ENCODE measurements at places on chromosomes 6 and 20. TPM values are rescaled to one million over a fixed set of nuclear protein-coding genes. Genes with fewer than 3 reads are reported as not detected.

GRCh38 chr6:19782588-19782987 lies 54.6 kb upstream of the ID4 start:
- DNase-seq: no peak
- no peaks in the 10 kb centered on the region for H3K4me1 ChIP-seq
- no peak overlapping the region for H3K4me3 ChIP-seq
- H3K27me3 ChIP-seq: no peaks in the 10 kb centered on the region
- H3K36me3 ChIP-seq: no peaks in the 10 kb centered on the region
- no peak overlapping the region for H3K27ac ChIP-seq

Gene DLL1
- total RNA-seq: 24.8 TPM

DNA sequence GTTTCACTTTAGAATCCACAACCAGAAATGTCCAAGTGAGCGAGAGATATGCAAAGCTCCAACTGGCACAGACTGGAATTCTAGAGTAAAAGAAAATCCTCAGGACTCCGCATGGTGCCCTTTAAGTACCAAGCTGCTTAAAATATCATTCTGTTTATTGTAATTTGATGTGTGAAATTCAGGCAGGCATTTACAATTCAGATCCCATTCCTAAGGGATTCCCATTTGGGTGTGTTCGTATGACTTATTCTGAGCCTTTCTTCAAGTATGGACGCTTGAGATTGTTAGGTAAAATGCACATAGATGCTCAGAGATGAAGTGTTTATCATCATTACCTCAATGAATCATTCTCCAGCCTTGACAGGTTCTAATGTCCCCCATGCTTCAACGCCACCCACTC lies 99.3 kb upstream of the EEF1E1 start:
- no peak overlapping the region for H3K27ac ChIP-seq
- H3K4me1 ChIP-seq: no peaks in the 10 kb centered on the region
- no peaks in the 10 kb centered on the region for H3K27me3 ChIP-seq
- H3K36me3 ChIP-seq: no peaks in the 10 kb centered on the region
- no peak overlapping the region for H3K4me3 ChIP-seq
- DNase-seq: no peak

DNA sequence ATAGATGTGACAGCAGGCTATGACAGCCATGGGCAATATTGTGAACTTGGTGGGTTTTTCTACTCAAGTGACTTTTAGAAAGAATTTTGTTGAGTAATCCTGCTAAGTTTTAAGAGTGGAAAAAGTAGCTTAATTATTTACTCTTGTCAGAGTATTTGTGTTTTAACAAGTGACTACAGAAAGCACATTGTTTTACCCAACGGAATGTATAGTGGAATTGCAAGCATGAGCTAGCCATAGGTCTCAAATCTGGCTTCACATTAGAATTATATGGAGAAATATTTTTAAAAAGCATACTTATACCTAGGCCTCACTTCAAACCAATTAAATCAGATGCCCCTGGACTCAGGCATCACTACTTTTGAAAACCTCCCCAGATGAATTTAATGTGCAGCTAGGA lies 35.5 kb upstream of the GOPC start:
- H3K27ac ChIP-seq: no peak overlapping the region
- H3K27me3 ChIP-seq: no peaks in the 10 kb centered on the region
- H3K36me3 ChIP-seq: no peaks in the 10 kb centered on the region
- no peaks in the 10 kb centered on the region for H3K4me1 ChIP-seq

Gene AURKA
- total RNA-seq: 2.1 TPM

DNA sequence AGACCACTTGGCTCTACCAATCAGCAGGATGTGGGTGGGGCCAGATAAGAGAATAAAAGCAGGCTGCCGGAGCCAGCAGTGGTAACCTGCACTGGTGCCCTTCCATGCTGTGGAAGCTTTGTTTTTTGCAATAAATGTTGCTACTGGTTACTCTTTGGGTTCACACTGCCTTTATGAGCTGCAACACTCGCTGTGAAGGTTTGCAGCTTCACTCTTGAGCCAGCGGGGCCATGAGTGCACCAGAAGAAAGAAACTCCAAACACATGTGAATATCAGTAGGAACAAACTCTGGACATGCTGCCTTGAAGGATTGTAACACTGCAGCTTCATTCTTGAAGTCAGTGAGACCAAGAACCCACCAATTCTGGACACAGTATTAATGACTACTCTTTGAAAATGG lies 89.9 kb upstream of the MBOAT1 start:
- H3K4me1 ChIP-seq: no peaks in the 10 kb centered on the region
- no peaks in the 10 kb centered on the region for H3K27me3 ChIP-seq
- no peak for DNase-seq

DNA sequence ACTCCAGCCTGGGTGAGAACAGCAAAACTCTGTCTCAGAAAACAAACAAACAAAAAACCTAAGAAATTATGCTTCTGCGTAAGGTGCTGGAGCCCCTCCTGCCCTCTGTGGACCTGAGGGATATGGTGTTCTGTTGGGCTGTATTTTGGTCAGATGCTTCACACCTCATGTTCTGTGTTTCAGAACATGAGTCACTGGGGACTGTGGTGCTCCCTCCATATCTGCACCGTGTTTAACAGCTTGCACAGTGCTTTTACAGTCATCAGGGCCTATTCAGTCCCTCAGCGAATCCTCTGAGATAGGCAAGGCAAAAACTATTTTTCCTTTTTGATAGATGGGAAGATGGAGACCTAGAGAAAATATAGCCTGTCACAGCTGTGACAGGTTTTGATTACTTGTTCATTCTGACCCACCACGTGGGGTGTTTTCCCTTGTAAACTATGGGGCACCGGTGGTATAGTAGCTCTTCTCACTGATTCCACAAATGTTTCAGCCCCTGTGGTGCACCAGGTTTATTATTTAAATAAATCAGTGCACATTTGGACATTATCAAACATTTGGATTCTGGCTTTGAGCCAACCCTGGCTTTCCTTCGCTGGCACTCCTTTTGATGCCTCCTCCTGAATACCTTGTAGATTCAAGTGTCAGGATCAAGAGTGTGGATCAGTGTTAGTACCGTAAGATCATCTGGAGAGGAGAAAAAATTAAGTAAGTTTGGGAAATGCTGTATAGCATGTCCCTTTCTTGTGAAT lies 9.6 kb downstream of the TTPAL start:
- DNase-seq: no peak
- H3K27ac ChIP-seq: no peak overlapping the region
- no peaks in the 10 kb centered on the region for H3K27me3 ChIP-seq
- no peaks in the 10 kb centered on the region for H3K4me1 ChIP-seq
- peaks cover 8% of the 10 kb centered on the region for H3K36me3 ChIP-seq
- no peak overlapping the region for H3K4me3 ChIP-seq

DNA sequence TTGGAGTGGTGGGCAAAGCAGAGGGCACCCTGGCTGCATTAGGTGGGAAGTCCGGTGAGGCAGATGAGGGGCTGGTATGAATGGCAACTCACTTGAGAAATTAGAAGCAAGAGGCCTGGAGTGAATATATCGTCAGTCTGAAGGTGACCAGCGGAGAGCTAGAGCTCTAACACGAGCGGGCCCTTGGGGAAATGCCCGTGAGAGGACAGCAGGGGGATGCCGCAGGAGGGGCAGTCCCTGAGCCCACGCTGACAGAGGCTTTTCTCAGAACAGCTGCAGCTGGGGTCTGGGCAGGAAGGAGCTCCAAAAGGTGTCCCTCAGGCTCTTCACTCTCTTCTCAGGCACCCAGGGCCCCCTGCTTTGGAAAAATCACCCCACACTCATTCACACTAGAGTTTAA lies 32.0 kb upstream of the CD93 start:
- H3K27me3 ChIP-seq: no peaks in the 10 kb centered on the region
- H3K27ac ChIP-seq: no peak overlapping the region
- no peaks in the 10 kb centered on the region for H3K36me3 ChIP-seq

Data from aorta (tissue), 5 donors.